Dermis microvascular lymphatic vessel endothelial cell (primary cell): ENCODE measurements at places on chromosomes 4 and X. TPM values are rescaled to one million over a fixed set of nuclear protein-coding genes. Genes with fewer than 3 reads are reported as not detected.

DNA sequence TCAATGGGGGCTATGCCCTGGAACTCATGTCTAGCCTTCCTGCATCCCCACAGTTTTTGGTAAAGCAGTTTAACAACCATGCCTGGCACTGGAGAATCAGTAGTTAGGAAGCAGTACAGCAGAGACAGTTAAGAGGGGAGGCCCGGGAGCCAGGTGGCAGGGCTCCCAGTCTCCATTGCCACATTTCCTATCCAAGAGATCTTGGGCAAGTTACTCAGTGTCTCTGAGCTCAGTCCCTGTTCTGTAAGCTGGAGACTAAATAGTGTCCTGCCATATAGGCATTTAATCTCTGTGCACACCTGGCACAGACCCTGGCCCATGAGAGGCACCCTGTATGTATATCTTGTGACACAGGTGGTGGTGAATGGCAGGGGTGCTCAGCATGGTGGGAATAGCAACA, 156.1 kb upstream of the EOLA2 start:
- DNase-seq: no peak

- no peak for DNase-seq
Measured at GRCh38 chrX:12469296-12469695, 321.9 kb upstream of the PRPS2 start.

The AWAT2 gene
- total RNA-seq: 0.38 and 0.51 TPM in 2 replicates

The PAGE1 gene
- not detected in 2 replicates for total RNA-seq

DNA sequence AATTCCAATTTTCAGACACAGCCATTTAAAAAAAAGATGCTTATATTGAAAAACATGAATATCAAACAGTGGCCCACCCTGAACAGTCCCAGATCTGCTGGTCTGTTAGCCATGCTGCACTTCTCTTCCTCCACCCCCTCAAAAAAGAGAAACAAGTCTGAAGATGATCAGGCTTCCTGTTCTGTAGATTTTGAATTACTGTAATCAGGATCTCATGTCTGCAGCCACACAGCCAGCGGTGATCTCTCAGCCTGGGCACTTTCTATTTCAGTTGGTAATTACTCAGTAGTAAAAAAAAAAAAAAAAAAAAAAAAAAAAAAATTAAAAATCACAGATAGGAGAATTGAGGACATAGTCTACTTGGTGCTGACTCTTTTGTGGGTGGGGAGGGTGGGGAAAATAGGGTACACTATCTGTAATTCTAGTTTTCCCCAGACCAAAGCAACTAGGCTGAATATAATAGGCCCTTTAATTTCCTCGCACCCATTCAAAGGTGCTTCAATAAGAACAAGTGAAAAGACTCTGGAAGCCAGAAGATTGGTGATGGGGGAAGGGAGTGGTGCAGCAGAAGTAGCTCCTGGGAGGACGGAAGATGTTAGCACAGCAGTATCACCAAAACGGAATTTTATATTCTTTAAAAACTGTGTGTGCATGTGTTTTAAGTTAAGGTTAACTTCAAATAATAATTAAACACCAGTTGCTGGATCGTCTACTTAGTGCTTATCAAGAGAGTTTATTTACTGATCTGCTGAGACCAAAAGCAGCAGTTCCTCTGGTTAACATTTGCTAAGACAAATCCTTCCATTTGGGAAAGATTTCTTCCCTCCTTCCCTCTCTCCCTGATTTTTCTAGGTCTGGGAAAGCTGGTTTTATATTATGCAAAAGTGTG, 47.0 kb downstream of the SPRY1 start:
- DNase-seq: peak; percentile 16

DNA sequence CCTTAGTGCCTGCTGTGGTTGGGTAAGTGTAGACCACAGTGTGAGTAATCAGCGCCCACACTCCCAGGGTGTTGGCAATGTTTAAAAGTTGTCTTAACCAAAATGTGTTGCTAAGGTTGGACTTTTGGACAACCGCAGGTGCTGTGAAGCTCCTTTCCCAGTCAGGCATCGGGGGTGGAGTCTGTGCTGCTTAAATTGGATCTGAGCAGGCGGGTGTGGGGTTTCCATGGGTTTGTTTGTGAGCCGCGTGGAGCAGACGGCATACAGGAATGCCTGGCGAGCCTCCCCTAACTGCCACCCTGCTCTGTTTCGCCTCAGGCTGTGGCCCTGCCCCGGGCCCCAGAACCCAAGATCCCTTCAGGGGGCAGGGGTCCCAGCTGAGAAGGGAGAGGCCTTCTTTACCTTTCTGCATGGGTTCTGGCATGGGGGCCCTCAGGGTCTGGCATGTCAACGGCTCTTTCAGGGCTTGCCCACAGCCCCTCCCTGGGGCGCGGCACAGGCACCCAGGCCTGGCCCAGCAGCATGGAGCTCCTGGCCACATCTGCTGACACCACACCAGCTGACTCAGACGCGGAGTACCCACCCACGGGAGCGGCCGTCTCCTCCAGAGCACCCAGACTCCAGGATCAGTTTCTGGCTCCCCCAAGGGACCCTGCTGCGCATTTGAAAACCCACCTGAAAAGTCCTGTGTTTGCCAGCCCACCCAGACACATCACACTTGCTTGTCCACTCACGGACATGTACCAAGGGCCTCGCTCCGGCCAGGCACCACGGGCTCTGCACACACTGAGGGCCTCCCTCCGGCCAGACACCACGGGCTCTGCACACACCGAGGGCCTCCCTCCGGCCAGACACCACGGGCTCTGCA, 5.1 kb upstream of the SPON2 start:
- DNase-seq: no peak

The ANAPC4 gene
- 19.3 and 21.4 TPM in 2 replicates for total RNA-seq

DNA sequence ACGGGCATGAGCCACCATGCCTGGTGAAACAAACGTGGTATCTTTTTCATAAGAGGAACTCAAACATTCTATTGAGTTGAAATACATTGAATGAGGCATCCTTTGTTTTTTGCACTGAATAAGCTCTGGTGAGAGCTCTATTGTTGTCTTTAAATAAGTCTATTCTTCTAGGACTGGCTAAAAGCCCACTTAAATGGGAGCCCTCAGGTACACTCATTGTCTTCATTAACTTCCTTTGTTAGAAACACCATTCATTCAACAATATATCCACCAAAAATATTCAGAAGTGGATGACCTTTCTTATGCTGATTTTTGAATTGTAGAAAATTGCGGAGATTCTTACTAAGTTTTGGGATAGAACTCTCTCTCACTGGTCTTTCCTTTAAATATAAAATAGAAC, 568.0 kb downstream of the IL1RAPL1 start:
- DNase-seq: no peak

DNA sequence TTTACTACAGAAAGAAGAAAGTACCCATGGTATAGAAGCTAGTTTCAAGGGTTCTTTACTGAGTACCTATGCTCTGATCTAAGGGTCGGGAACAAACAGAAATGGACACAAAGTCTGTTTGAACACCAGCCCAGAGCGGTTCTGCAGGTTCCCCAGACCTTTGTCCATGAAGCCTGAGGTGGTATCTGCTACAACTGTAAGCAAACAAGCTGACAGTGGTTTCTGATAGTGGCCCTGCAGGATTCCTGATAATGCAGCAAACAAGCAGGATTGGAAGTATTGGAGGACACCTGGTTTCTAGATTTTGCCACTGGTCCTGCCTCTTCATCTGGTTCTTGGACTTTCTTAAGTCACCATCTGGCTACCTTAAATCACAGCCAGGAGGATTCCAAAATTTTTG, 23.7 kb downstream of the SMPX start:
- no peak for DNase-seq

The NSG1 gene
- 0.13 and 0.39 TPM in 2 replicates for total RNA-seq

The FGG gene
- not detected in 2 replicates for total RNA-seq

- DNase-seq: no peak
Measured at GRCh38 chrX:153873282-153874084, 12.5 kb downstream of the L1CAM start.

The RHOXF2 gene
- total RNA-seq: not detected in 2 replicates

DNA sequence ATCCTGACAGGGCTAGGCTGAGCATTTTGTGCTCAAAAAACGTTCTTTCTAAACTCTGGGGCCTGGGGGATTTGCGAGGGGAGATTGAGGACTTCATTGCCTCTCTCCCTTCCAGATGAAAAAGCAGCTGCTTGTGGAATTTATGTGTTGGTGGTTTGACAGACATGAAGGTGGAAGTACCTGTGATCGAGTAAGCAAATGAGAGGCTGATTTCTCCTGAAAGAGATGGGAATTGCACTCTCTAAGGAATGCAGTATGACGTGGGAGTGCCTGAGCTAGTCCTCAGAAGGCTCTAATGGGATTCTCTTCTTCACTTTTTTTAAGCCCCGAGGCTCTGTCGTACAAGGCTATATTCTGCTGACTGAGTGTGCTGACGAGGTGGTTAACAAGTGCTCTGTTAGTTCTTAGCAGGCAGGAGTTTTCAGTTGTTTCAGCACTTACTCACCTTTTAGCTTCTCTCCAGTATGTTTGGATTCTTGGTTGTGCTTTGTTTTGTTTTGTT, 426.8 kb upstream of the CNKSR2 start:
- no peak for DNase-seq

DNA sequence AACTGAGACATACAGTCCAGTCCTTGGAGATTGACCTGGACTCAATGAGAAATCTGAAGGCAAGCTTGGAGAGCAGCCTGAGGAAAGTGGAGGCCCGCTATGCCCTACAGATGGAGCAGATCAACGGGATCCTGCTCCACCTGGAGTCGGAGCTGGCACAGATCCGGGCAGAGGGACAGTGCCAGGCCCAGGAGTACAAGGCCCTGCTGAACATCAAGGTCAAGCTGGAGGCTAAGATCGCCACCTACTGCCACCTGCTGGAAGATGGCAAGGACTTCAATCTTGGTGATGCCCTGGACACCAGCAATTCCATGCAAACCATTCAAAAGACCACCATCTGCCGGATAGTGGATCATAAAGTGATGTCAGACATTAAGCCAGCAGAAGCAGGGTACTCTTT, 20.4 kb upstream of the FRMPD3 start:
- peak; percentile 15 for DNase-seq

The CT47B1 gene
- not detected in 2 replicates for total RNA-seq

The SMIM31 gene
- not detected in 2 replicates for total RNA-seq

- DNase-seq: no peak
Measured at GRCh38 chr4:79874197-79874596, 198.8 kb downstream of the ANTXR2 start.

DNA sequence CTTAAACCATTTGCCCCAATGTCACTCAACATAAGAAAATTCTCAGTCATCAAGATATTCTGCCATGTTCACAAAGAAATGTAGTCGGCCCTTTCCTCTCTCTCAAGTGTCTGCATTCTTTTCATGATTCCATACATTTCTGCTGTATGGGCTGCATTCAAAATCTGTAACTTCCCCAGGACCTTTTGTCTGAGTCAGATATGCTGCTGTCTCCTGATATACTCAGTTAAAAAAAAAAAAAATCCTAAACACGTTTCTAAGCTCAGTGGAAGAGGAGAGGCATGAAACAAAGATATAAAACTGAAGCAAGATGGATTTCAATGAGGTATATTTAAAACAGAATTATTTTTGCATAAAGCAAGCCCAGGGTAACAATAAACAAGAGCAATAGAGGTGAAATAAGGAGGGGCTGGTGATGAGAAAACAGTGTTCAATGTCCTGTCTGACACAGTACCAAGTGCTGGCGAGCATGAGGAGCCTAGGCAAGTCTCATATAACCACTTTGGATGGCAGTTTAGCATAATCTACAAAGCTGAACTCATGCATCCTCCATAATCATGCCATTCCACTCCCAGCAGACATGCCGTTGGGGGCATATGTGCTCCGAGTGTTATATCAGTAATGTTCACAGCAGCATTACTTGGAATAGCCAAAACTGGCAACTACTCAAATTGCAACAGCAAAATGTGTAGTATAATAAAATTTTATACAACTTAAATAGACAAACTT, 76.7 kb downstream of the MANBA start:
- DNase-seq: no peak

- DNase-seq: no peak
Measured at GRCh38 chr4:40939856-40940255, 190.1 kb downstream of the NSUN7 start.
